ENCODE measurements at places on chromosomes 12 and 14.
A peak's percentile ranks its signal among the peaks of the same experiment; 100 is the strongest.

GRCh38 chr12:77685901-77686300, 144.8 kb upstream of the NAV3 start:
- DNase-seq = no peak

DNA sequence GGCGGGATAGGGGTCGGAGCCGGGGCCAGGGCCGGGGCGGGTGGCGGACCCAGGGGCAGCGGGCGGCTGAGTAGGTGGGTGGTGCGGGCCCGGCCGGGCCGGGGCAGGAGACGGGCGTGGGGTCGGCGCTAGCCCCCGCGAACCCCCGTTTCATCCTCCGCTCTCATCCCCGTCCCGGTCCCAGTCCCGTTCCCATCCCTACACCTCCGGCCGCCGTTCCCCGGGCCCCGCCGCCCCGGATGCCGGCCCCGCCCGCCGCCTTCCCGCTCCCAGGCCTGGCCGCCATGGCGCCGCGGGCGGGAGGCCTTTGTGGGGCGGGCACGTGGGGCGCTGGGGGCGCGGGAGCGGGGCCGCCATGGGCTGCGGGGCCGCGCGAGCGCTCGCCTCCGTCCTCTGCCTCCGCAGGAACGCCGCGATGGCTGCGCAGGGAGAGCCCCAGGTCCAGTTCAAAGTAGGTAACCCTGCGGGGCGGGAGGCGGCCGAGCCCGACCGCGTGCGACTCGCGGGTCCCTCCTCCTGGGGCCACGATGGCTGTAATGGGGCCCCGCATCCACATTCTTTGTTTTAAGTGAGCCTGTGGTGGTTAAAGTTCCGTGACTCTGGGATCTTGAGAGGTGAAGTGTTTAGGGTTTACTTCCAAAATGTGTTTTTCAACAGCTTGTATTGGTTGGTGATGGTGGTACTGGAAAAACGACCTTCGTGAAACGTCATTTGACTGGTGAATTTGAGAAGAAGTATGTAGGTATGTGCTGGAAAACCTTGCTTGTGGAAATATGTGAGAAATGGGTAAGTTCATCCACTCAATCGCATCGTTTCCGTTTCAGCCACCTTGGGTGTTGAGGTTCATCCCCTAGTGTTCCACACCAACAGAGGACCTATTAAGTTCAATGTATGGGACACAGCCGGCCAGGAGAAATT, 572 bp downstream of the RAN start:
- DNase-seq = peak; percentile 22

GRCh38 chr14:92584816-92585215, 71.2 kb downstream of the RIN3 start:
- DNase-seq = no peak

GRCh38 chr12:31278424-31278823, 47.5 kb downstream of the SINHCAF start:
- DNase-seq = no peak

- DNase-seq = peak; percentile 67
These were observed 157.9 kb upstream of the PARP11 start for GRCh38 chr12:4030929-4031702.

GRCh38 chr12:98238515-98239130, 276.8 kb upstream of the TMPO start:
- DNase-seq = no peak

DNA sequence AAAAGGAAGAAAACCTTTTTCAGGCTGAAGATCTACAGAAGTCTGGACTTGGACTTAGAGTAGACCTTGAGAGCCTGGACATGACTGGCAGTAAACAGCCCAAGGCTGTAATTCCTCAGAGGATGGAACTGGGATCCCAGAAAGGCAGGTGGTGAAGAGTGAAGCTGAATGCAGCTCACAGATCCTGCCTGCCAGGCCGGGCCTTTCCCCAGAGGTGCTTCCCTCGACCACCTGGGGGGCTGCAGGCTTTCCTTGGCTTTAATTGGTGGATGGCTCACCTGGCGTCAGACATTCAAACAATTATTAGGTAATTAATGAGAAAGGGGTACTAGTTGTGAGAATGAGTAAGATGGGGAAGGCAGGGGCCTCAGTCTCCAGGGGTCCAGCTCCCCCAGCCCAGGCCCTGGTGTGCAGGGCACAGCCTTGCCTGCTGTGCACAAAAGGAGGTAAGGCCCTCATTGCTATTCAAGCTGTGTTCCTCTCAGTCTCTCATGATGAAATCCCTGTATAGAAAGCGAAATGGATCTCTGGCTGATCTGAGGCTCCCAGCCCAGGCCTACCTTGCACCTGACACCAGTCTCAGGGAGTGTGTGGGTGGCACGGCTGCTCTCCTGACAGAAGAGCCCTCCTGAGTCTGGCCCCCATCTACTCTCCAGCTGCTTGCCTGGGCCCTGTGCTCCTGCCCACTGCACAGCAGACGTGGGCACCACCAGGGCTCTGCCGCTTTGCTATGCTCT, 63.0 kb upstream of the TCL1A start:
- DNase-seq = no peak

DNA sequence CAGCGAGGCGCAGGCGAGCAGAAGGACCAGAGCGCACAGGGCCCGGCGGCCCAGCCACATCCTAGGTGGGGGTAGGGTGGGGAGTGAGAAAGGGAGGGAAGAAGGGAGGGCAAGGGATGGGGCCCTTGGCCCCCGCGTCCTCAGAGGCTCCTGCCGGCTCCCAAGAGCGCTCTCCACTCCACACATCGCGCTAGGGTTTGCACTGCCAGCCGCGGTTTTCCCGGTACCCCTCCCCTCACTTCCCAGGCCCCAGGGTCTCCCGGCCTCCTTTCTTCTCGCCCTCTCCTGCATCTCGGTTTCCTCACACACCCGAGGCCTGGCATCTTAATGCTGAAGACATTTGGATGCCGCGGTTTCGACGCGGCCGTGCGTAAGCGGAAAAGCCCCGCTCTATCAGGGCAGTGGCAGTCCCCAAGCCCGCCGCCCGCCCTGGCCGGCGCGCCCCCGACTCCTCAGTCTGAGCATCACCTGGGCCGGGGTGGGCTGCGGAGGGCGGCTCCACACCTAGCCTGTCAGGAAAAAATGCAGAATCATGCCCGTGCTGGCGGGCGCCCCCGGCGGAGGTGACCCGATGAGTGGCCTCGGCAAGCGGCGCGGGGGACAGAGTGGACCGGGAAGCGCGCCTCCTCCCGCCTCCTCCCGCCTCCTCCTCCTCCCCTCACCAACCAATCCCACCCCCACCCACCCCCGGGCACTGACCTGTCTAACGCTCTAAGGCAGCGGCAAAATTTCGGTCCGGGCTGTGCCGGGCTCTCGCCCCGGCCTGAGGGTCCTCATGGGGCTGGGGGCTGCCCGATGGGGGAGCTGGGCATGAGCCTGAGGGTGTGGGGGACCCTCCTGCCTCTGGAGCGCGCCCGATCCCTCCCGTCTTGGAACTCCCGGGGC, 686 bp downstream of the B4GALNT1 start:
- DNase-seq = no peak

- no peak for DNase-seq
These were observed 188.0 kb downstream of the EXOC5 start for GRCh38 chr14:57080691-57081090.
